ENCODE measurements at places on chromosomes 12 and 14. TPM values are rescaled to one million over a fixed set of nuclear protein-coding genes. Genes with fewer than 3 reads are reported as not detected.

HOXC12 gene
- total RNA-seq: not detected

KLRG1 gene
- not detected for total RNA-seq

MYF5 gene
- total RNA-seq: not detected

SERPINA9 gene
- not detected for total RNA-seq

- H3K4me1 ChIP-seq: peaks cover 4% of the 10 kb centered on the region
- DNase-seq: no peak
- no peaks in the 10 kb centered on the region for H3K36me3 ChIP-seq
- H3K4me3 ChIP-seq: no peak overlapping the region
Observed at GRCh38 chr12:70176290-70176689, 66.9 kb upstream of the CNOT2 start.

DNA sequence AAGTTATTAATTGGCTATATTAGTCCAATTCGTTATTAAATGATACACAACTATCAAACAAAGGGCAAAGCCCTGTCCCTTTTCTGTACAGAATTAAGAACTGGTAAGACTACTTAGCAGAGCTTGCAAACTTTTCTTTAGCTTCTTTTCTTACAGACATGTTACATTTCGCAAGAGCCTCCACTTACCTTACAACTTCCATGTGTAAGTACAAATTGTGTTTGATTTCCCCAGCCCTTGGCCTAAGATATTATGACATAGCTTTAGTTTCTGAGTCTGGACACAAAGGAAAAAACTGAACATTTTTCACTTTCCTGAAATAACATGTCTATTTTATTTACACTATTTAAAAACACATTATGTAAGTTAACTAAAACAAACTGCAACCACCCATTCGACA lies 1.7 kb downstream of the ATF7 start:
- peak overlapping the region; percentile 97 for H3K4me3 ChIP-seq
- H3K27me3 ChIP-seq: no peaks in the 10 kb centered on the region
- H3K27ac ChIP-seq: peak overlapping the region; percentile 98
- H3K4me1 ChIP-seq: peaks cover 47% of the 10 kb centered on the region
- DNase-seq: no peak

DNA sequence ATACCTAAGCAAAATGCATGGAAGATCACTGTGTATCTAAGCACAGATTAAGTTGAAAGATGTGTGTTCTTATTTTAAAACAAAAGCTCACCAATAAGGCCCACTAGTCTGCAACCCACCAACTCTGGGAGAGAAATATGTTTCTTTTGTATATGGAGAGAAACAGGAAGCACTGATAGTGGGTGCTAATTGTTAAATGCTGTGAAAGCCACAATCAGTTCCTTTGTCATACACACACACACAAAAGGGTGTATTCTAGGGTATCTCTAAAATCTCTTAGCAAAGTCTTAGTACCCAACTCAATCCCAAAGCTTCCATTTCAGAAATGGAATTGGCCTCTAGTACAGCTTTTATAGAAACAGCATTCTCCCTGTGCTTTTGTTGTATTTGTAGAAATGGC lies 272.7 kb upstream of the FLRT2 start:
- no peaks in the 10 kb centered on the region for H3K36me3 ChIP-seq
- no peak overlapping the region for H3K27ac ChIP-seq
- no peak overlapping the region for H3K4me3 ChIP-seq
- no peaks in the 10 kb centered on the region for H3K27me3 ChIP-seq
- DNase-seq: no peak

DNA sequence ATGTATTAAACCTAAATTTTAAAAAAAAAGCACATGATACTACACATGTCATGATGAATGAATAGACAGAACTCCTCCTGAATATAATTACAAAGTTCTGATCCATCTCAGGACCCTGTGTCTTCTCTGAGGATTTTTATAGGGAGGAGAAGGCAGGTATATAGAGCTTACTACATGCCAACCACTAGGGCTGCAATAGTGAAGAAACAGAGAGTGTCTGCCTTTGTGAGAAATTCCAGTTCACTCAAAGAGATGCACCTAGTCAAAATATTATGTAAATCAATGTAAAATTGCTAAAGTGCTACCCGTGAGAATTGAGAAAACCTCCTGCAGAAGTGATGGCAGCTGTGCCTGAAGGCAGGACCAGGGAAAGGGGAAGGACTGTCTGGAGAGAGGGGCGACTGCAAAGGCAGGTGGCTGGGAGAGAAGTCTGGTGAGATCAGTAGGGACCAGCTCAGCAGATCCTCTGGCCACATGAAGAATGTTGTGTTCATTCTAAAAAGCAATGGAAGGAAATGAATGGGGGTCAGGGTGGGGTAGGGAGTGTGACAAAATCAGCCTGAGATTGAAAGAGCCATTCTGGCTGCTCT lies 15.1 kb downstream of the ABHD4 start:
- H3K4me1 ChIP-seq: peaks cover 37% of the 10 kb centered on the region
- H3K27me3 ChIP-seq: no peaks in the 10 kb centered on the region
- H3K4me3 ChIP-seq: peak overlapping the region; percentile 31
- H3K36me3 ChIP-seq: peaks cover 35% of the 10 kb centered on the region
- no peak for DNase-seq

GRCh38 chr14:104891664-104892530 lies 26.8 kb downstream of the CEP170B start:
- no peaks in the 10 kb centered on the region for H3K27me3 ChIP-seq
- no peak overlapping the region for H3K27ac ChIP-seq
- DNase-seq: no peak

- DNase-seq: no peak
- peaks cover 5% of the 10 kb centered on the region for H3K36me3 ChIP-seq
- H3K4me1 ChIP-seq: peaks cover 14% of the 10 kb centered on the region
- no peaks in the 10 kb centered on the region for H3K27me3 ChIP-seq
Observed at GRCh38 chr14:70971560-70971959, 64.3 kb downstream of the PCNX1 start.

DNA sequence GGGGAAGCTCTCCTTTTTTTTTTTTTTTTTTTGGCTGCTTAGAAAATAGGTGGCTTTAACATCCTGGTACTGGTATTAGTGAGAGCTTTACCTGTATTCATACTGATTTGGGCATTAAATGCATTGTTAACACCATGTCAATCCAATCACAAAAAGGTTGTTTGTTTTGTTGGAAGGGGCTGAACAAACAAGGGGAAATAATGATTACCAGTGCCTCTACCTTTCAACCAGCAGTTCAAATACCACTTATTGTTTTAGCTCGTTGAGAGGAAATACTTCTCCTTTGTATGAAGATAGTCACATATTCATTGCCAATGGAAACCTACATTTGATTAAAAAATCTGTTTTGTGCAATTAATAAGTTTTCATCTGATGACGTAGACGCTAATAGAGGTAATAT lies 72.9 kb downstream of the MIPOL1 start:
- no peaks in the 10 kb centered on the region for H3K27me3 ChIP-seq
- peaks cover 9% of the 10 kb centered on the region for H3K36me3 ChIP-seq
- no peak for DNase-seq

All from osteocyte (in vitro differentiated cells).